ENCODE measurements at places on chromosomes 2 and 18. TPM values are rescaled to one million over a fixed set of nuclear protein-coding genes. Genes with fewer than 3 reads are reported as not detected.
A peak's percentile ranks its signal among the peaks of the same experiment; 100 is the strongest.

DNA sequence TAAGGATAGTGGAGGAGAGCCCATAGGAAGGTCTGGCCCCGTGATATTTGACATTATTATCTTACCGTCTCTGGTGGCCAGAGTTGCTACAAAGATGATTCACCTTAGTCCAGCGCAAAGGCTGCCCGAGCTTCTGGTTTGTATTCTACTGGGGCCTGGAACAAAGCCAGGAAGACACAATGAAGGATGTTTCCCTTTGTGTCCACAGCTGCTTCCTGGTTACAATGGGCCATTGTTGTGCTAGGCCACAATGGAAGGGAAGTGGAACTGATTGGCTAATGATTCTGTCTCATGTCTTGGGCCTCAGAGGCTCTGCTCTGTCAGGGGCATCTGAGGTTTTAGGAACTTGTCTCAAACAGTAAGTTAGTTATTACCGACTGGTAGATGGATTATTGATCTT is 132.2 kb downstream of the TDRD15 start:
- DNase-seq = peak; percentile 4

DNA sequence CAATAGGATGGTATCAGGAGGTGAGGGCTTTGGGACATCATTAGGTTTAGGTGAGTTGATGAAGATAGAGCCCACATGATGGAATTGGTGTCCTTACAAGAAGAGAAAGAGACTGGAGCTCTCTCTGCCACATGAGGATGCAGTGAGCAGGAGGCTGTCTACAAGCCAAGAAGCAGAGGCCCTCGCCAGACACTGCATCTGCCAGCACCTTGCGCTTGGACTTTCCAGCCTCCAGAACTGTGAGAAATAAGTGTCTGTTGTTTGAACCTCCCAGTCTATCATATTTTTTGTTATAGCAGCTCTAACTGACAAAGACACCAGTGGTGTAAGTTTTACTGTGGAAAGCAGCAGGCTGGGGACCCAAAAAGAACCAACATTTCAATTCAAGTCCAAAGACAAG is 571.1 kb upstream of the ID2 start:
- no peak for DNase-seq

The GPR17 gene
- total RNA-seq = not detected

The ADAM23 gene
- total RNA-seq = 0.18 TPM

The ZNF385B gene
- total RNA-seq = 217 TPM

The NCK2 gene
- 33.5 TPM for total RNA-seq

The LDAH gene
- 38.1 TPM for total RNA-seq

DNA sequence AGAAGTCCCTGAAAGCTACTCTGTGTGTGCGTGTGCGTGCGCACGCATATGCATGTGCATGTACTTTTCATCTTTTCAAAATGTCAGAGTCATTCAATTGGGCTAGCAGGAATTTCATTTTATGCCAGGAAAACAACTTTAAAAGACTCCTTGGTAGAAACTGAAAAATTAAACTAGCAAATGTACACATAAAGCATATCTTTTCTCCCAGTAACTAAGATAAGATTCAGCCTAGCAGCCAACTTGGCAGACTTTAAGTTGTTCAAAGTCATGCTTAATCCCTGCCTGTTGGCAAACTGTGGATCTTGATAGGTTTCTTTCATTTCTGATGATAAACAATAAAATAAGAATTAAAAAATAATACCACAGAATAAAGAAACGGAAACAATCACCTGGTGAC is 1129.1 kb downstream of the LRP1B start:
- no peak for DNase-seq

- DNase-seq = no peak
Measured at GRCh38 chr2:196954001-196954400, 27.5 kb upstream of the PGAP1 start.

DNA sequence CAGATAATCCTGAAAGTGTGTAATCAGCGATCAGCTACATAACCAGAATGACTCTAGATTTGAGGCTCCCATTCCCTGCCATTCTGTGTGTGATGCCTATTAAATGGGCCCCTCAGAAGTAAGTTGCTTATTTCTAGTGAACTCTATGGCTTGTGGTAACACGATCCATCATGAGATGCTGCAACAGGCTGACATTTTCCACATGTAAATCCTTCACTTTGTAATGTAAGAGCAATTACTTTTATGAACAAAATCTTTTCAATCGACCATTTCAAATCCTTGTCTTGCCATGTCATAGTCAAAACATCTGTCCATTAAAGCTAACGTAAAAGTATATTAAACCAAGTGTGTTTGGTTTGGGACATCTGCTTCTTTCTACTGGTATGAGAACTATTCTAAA is 175.9 kb upstream of the ETAA1 start:
- DNase-seq = no peak

DNA sequence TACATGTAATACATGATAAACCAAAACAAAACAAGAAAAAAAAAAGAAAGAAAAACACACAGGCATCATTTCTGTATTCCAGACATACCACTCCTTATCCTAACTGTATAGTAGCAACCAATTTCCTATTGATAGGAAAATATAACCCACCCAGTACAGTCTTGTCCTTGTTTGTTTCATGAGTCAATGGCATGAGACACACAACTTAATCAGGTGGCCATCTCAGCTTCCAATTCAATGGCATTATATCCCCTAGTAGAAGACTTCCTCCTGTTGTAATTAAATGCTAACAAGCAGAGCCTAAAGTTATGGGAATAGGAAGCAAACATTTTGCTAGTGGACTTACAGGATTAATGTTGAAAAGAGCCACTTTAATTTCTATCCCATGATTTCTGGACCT is 121.0 kb upstream of the NOL4 start:
- no peak for DNase-seq

The COL6A3 gene
- not detected for total RNA-seq

GRCh38 chr2:157488877-157489276 is 45.0 kb upstream of the CYTIP start:
- DNase-seq = no peak
